ENCODE measurements at places on chromosomes 11 and 22.

DNA sequence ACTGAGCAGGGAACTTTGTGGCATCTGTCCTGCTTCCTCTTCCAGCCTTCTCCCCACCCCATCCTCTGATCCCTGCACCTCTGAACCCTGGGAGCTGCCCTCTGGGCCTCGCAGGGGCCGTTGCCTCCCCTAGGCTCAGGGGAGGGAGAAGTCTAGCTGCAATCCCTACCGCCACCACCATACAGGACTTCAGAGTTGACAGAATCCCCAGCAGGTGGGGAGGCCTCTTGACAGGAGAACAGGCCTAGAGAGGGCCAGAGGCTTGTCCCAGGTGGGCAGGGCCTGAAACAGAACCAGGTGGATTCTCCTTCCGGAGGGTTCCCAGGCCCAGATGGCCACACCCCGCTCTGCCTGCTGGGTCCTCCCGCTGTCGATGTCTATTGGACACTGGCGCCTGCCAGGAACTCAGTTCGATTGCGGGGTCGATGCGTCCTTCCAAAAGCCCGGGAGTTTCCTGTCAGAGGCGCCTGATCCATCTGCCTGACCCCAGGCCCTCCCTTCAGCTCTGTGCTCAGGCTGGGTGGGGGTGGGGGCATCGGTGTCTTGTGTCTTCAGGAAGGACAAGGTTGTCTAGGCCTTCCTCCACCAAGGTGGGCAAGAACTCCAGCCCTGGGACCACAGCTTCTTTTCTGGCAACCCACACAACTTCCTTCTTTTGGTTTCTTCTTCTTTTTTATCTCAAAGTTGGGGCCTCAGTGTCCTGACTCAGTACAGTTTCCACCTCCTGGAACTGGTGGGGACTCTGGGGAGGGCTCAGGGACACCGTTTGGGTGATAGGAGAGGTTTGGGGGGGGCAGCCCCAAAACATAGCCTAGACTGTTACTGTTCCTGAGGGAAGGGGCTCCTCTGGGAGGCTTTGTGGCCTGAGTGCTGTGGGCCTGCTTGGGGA is 6.4 kb downstream of the STARD10 start:
- DNase-seq = no peak

DNA sequence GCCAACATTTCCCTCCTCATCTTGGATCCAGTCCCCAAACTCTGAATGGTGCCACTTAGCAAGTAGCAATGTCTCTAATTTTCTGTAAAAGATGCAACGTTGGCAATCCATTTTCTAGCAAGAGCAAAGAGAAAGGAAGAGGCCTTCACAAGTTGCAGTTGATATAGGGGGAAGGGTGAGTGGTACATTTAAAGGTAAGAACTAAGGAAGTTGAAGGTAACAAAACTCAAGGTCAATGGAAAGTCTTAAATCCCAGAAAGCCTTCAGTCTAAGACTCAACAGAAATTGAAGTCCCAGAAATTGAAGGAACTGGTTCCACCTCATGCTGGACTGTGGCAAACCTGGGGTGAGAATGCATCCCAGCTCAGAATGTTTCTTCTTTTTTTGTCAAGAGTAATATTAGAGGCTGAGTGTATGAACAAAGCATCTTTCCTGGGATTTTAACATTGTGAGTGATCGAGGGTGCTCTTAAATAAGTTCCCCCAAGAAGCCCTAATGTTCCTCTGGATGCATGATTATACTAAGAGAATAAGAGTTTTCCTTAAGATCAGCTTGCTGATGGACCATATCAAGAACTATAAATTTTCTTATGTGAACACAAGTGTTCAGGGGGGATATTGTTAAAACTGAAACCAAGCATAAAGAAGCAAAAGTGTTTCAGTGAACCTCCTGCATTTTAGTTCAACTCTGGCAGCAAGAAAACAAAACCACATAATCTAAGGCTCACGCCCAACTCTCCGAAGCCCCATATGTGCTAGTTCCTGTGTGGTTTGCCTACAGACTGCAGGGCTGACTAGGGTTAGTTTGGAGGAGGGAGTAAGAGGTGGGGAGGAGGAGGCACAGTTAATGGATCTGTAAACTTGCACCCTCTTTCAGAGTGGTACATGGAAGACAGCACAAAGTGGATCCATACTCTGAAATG is at the start of gene GRAP2:
Gene GRAP2, plus strand, starts transcription at position 779 of the 922 bp plus-strand sequence. CDS start 46,023 bp downstream, outside the sequence.
- DNase-seq = no peak

GRCh38 chr11:71064702-71065515 is 187.5 kb downstream of the SHANK2 start:
- no peak for DNase-seq

GRCh38 chr22:33780531-33781136 is 139.6 kb downstream of the LARGE1 start:
- DNase-seq = no peak

DNA sequence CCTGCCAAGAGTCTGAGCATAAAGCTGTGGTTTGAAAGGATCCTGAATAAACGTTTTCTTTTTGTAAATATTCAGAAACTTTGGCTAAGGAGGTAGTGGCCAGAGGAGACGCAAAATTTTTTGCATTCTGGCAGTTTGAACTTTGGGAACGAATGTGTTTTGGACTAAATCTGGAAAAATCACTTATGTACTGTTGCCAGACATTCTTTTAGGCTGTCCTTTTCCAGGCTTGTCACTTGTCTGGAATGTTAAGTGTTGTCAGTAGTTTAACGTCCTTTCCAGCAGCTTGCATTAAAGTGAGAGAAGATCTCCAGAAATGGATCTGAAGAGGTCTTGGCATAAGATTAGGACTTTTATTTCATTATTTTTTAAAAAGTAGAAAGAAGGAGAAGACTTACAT is 18.5 kb downstream of the SPECC1L start:
- no peak for DNase-seq

GRCh38 chr11:31060880-31061279 is 308.7 kb downstream of the DCDC1 start:
- no peak for DNase-seq

DNA sequence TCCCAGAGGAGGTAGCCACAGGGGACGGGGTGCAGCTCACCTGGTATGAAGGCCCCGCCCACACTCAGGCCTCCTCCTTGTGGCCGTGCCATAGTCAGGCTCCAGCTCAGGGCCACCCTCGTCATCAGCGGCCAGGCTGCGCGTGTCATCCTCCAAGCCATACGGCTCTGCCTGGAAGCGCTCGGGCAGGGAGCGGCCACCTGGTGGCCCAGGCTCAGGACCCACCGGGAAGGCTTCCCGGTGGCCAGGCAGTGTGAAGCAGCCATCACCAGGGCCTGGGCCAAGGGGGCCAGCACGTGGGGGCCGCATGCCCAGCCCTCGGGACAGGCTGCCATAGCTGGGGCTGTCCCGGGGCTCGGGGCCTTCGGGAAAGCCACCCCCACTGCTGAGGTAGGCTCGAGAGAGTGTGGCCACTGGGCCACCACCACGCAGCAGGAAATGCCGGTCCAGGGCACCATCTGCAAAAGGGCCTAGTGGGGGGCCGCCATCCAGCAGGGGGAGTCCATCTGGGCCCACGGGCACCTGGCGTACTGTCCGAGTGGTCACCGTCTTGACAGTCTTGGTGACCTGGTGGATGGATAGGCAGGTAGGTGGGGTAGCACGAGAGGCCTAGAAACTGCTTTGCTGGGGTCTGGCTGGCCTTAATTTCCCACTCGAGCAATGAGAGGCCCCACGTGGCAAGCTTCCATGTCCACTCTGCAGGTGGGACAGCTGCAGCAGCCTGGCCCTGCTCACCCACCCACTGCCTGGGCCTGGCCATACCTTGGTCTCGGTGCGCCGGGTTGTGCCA is 35.3 kb downstream of the ARVCF start:
- no peak for DNase-seq

DNA sequence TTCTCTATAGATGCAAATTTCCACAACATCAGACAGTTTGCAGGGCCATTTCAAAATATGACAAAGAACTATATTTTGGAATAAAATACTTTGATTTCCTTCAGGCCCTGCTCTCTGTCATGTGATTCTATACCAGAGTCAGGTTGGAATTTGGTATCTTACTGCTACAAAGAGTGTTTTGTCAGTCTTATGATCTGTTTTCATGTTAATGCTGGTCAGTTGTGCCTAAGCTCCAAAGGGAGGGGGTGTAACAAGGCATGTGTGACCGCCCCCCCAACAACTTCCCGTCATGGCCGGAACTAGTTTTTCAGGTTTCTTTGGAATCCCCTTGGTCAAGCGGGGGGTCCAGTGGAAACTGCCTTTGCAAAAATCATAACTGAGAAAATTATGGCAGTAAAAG is 15.1 kb downstream of the C11orf96 start:
- DNase-seq = no peak

DNA sequence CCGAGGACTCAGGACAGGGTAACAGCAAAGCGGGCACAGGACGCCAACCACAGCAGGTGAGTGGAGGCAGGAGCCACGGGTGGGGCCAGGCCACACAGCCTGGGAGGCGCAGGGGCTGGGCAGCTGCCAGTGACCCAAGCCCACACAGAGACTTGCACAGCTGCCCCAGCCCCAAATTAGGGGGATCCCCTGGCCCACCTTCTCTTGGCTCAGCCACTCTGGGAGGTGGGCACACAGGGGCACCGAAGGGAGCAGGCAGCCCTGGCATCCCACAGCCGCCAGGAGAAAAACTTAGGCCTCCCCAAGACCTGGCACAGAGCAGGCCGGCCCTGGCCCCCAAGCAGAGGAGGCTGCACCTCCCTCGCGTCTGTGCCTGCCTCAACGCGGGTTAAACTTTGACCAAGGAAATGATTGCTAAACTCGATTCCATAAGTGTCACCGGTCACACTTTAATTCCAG is at the start of gene SLC22A12:
Gene SLC22A12, plus strand, starts transcription at position 458 of the 459 bp plus-strand sequence. CDS start 337 bp downstream, outside the sequence.
- no peak for DNase-seq

DNA sequence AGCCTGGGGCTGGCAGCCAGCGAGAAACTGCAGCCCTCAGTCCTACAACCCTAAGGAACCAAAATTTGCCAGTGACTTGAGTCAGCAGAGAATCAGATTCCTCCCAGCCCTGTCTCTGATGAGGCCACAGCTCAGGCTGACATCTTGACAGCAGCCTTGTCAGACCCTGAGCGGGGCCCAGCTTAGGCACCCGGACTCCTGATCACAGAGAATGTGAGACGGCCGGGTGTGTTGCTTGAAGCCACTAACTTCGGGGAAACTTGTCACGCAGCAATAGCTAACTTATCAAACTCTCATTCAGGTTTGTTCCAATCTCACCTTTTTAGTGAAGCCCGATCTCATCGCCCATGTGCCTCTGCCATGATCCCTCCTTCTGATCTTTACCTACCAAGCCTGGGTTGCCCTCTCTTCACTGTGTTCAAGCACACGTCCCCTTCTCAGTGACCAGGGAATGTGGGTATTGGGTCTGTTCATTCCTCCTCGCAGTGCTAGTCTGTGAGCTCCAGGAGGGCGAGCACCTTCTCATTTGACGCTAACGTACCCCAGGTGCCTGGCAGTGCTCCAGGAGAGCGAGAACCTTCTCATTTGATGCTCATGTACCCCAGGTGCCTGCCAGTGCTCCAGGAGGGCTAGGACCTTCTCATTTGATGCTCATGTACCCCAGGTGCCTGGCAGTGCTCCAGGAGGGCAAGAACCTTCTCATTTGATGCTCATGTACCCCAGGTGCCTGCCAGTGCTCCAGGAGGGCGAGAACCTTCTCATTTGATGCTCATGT is 280.7 kb downstream of the BRD1 start:
- no peak for DNase-seq

DNA sequence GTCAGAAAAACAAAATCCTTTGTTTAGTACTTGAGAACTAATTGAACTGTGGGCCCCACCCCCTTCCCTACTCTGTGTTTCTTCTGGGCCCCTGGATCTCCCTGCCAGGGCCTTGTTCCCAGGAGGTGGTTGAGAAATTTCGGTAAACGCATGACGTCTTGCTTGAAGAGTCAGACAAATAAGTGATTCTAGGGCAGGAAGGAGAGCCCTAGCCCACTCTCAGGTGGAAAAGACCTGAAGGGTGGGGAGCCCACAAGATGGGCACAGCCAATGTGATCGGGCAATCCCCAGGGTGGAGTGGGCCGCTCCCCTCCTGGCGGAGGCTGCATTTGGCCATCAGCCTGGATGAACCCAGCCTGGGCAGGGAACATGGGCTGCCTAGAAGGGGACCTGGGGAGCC is 16.8 kb upstream of the P2RY2 start:
- no peak for DNase-seq

DNA sequence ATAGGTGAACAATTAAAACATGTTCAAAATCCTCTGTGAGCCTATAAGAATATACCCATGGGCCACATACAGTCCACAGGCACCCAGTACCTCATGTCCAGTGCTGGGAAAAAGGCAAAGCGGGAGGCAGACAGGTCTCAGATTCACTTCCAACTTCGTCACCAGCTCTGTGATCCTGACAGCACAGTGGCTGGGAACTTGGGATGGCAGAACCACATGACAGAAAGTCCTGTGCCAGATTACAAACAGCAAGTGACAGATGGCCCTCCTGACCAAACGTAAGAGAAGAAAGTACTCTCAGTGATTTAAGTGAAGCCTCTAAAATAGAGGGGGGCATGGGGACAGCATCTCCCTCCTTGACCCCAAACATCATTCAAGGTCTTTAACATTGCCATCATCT is 5.8 kb downstream of the SLC1A2 start:
- no peak for DNase-seq

GRCh38 chr22:43955883-43956782 is 891 bp downstream of the SAMM50 start:
- no peak for DNase-seq

GRCh38 chr11:69297787-69298266 is 3.9 kb downstream of the MYEOV start:
- DNase-seq = no peak

DNA sequence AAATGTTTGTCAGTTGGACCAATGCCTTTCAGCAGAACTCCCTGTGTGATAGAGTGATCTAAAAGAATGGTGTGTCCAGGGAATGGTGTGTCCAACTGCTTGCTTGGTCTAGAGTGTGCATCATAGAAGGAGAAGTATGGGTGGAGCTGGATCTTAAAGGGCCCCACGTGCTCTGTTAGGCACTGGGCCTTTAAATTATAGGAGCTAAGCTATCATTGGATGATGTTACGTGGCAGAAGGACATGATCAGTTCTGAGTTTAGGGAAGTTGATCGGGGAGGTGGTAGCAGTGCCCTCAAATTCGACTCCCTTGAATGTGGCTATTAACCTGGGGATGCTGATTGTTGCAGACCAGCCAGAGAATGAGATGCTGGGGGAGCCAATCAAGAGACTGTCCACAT is 16.4 kb downstream of the STX3 start:
- no peak for DNase-seq

GRCh38 chr22:36435516-36436415 is 45.7 kb downstream of the TXN2 start:
- no peak for DNase-seq

DNA sequence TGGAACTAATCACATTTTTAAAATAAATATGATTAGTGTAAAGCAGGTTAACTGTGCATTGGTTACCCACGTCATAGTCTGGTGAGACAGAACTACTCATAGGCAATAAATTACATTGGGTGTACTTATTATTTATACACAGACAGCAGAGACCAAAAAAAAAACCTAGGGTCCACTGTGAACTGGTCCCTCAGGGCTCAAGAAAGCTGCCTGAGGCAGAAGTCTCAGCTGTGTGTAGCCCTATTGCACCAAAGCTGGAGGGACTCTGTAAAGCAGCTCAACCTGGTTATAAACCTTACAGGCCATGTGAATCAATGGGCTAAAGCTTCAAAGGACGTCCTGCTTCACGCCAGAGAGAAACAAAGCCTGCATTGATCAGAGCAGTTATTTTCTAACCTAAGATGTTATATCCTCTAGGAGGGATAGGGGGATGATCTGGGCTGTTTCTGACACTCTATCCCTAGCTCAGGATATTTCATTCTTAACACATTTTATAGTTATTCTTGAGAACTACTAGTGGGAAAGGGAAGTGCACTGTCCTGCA is 432.2 kb upstream of the ANO3 start:
- no peak for DNase-seq

Measured in substantia nigra (tissue), 51 donors.